ENCODE measurements at places on chromosomes 4 and X.

DNA sequence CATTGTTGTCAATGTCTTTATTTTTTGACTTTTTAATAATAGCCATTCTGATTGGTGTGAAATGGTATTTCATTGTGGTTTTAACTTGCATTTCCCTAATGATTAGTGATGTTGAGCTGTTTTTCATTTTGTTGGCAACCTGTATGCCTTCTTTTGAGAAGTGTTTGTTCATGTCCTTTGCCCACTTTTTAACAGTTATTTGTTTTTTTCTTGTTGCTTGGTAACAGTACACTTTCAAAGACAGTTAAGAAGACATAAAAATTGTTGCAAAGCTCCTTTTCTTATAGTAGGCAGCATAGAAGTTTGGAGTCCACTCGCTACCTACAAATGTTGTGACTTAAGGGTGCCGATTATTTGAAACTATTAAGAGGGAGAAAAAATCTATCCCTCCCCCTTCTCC lies 48.7 kb upstream of the SLC7A11 start:
- DNase-seq: no peak

- no peak for DNase-seq
These were observed 433 bp upstream of the COQ2 start for GRCh38 chr4:83285055-83285407.

GRCh38 chrX:101051549-101052302 lies at the start of gene TRMT2B:
Gene TRMT2B (minus strand): TSS chrX:101052111. CDS start chrX:101042289, 9,822 bp downstream.
- peak; percentile 34 for DNase-seq

DNA sequence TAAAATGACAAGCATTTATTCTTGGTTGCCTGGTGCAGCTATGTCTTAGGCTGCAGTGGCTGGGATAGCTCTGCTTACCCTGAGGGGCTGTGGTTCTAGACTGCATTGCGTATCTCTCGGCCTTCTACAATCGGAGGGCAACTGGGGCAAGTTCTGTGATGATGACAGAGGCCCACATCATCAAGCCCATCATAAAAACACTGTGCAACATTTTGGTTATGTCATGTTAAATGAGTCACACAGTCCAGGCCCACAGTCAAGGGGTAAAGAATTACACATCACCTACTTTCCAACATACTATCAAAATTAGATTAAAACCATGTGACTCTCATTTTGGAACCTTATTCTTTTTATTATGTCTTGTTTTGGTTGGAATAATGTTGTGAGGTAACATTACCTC lies 120.2 kb upstream of the GUCY1A1 start:
- no peak for DNase-seq

DNA sequence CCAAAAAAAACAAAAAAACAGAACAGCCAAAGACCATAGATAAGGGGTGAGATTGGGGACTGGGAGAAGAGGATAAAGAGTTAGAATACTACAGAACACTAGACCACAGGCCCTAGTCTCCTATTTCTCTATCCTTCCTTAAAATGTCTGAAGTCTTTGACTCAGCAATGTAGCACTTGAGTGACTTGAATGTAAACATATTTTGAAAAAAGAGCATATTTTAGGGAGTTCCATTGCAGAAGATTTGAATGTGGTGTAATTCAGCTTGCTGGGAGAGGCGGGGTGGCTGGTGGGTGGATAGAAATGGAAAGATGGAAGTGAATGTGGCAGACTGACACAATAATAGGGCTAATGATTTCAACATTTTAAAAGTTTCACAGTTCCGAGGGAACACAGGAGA lies 144.9 kb downstream of the CHIC2 start:
- DNase-seq: no peak

DNA sequence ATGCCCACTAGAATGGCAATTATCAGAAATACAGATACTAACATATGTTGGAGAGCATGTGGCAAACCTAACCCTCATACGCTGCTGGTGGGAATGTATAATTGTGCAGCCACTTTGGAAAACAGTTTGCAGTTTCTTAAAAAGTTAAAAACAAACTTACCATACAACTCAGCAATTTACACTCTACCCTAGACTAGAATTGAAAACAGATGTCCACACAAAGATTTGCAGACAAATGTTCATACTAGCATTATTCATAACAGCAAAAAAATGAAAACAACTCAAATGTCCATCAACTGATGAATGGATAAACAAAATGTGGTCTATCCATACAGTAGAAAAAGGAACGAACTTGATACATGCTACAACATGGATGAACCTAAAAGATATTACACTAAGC lies 64.4 kb downstream of the SLC9A7 start:
- no peak for DNase-seq

GRCh38 chr4:15182600-15183220 lies 180.4 kb downstream of the CPEB2 start:
- no peak for DNase-seq

All from NCI-H524 treated with DMSO at 0.1 percent for 48 hours (cell line).